Brain (organoid and tissue), 16 donors: ENCODE measurements at places on chromosomes 13 and 19.

GRCh38 chr13:53167561-53167960 lies 138.9 kb downstream of the OLFM4 start:
- peak; percentile 78 for DNase-seq

DNA sequence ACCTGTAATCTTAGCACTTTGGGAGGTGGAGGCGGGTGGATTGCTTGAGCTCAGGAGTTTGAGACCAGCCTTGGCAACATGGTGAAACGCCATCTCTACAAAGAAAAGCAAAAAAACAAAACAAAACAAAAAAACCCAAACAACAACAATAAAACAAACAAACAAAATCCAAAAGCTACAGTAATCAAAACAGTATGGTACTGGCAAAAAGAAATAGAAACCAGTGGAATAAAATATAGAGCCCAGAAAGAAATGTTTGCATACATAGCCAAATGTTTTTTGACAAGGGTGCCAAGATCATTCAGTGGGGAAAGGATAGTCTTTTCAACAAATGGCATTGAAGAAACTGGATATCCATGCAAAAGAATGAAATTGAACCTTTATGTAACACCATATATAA lies 11.5 kb downstream of the CEACAM1 start:
- DNase-seq, result no peak

- DNase-seq, result no peak
Measured at GRCh38 chr13:40433001-40433400, 233.4 kb downstream of the FOXO1 start.

GRCh38 chr13:93118081-93118615 lies 108.5 kb upstream of the GPC6 start:
- DNase-seq, result no peak

DNA sequence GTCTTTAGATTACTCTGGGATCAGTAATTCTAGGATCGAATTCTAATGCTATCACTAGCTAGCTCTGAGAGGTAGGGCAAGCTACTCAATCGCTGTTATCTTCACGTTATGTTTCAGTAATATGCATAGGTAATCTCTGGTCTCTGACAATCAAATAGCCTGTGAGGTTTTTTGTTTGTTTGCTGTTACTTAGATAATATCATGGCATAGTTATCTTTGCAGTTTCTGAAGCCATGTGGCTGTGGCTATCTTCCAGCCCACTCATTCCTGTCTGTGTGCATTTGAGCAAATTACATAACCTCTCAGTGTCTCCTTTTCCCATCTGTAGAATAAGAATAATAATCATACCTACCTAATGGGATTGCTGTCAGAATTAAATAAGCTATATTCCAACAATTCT lies 330.2 kb downstream of the PCDH9 start:
- no peak for DNase-seq

DNA sequence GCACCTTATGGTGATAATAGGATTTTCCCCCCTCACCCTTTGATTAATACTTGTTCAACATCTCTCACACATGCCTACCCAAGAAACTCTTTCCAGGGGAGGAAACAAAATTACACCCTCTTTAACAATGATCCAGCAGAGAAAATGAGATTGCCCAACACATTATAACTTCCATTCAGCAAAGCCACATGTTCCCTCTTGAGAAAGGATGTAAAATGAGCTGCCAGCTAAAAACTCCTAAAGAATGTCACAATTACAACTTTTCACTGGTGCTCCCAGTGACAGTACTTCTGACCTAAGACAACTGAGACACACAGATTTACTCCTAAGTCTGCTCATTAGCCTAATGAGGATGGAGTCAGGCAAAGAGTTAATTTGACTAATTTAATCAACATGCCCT lies 621.4 kb downstream of the DIAPH3 start:
- no peak for DNase-seq

GRCh38 chr19:35528218-35529038 lies at the start of gene SBSN:
SBSN (minus strand) TSS chr19:35528311; CDS start chr19:35528281, 30 bp downstream.
- no peak for DNase-seq

DNA sequence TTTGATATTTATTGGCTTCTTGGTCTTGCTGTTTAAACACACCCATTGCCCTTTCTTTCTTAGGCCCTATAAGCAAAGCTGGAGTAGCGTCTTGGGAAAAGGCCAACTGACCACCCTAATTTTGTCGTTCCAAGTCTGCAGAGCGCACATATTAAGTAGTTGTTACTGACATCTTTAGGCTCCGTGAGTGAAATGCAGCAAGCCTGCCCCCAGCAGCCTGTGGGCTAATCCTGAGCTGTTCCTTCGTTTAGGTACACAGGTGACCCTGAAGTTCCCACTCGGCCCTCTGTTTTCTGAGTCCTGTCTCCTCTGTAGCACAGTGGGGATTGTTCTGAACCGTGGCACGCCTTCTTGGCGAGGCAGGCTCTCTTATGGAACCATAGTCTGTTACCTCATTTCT lies 170.5 kb downstream of the STK24 start:
- no peak for DNase-seq

DNA sequence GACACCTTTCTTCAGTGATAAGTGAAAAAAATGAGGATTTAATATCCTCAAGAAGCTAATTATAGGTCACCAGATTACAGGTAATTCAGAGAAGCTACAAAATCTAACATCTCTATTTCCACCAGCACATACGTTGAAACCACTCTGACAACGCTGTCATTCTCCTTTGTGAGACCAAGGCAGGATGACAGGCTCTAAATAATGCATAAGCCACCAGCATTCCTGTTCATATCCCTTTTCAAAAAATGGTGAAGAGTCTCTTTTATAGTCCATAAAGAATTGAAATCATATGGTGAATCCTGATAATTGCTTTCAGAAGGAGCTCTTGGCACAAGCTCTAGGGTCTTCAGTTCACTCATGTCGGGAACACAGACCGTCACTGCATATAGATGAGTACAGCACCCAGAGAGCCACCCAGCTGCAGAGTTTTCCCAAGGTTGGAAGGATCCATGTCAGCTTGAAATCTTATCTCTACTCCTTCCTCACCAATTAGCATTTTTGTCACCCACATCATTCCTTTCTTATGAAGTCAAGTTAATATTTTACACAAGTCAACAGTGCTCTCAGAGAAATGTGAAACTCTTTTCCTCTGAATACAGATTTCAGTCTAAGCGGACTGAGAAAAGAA lies 431.4 kb downstream of the TBC1D4 start:
- DNase-seq, result no peak

DNA sequence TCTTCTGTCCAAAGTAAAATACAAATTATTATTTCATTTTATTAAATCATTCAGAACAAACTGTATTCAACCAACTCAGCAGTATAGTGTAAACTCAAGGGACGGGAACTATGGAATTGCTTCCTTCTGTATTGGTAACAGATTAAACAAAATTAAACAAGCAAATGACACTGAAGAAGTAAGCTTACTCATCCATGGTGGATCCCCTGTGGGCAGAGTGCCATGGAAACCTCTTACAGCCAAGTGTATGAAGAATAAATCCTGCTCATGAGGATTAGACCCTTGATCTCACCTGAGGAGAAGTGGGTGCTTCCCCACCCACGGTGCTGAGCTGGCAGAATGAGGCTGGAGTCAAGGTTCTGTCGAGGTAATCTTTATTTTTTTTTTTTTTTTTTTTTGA lies 18.0 kb upstream of the RFXAP start:
- no peak for DNase-seq

GRCh38 chr19:22619371-22619770 lies 14.8 kb upstream of the ZNF492 start:
- DNase-seq, result no peak

DNA sequence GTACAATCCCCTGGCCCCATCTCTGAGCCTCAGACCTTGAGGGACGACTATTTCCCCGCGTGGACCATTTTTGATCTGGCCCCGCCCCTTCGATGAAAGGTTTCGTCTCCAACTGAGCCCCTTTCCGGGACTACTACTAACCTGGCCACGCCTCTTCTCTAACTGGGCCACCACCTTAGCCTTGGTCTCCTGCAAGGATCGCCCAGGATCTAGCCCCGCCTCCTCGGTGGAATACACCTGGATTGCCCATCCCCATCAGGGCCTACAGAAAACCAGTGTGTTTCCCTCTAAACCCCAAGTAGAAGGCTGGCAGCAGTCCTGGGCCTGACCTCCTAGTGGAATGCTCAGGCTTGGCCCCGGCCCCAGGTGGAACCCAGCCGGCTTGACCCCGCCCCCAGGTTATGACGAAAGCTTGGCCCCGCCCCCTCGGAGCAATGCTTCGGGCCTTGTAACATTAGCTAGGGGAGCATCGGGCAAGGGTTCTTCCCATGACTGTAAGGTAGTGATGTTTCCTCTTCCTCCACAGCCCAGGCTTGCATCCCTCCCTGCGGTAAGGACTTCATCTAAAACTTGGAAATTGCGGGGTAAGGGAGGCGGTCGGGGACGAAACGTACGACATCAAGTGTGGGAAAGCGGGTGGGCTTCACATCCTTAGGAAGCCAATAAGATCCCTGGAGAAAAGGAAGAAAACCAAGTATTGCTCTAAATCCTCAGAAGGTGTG lies 9.1 kb downstream of the SPACA6 start:
- peak; percentile 66 for DNase-seq

GRCh38 chr19:40241809-40242384 lies 15.4 kb upstream of the CCNP start:
- DNase-seq, result peak; percentile 64

GRCh38 chr19:50994129-50994528 lies 7.3 kb downstream of the KLK8 start:
- peak; percentile 39 for DNase-seq

DNA sequence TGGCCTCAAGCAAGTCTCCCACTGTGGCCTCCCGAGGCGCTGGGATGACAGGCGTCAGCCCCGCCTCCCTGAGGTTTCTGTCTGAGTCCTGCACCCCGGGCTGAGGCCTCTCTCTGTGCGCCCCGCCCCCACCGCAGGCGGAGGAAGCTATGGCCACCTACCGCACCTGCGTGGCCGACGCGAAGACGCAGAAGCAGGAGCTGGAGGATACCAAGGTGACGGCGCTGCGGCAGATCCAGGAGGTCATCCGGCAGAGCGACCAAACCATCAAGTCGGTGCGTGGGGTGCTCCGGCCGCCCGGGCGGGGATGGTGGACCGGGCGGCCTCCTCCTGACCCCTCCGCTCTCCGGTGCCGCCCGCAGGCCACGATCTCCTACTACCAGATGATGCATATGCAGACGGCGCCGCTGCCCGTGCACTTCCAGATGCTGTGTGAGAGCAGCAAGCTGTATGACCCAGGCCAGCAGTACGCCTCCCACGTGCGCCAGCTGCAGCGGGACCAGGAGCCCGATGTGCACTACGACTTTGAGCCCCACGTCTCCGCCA lies 12.7 kb downstream of the ARHGAP45 start:
- no peak for DNase-seq

DNA sequence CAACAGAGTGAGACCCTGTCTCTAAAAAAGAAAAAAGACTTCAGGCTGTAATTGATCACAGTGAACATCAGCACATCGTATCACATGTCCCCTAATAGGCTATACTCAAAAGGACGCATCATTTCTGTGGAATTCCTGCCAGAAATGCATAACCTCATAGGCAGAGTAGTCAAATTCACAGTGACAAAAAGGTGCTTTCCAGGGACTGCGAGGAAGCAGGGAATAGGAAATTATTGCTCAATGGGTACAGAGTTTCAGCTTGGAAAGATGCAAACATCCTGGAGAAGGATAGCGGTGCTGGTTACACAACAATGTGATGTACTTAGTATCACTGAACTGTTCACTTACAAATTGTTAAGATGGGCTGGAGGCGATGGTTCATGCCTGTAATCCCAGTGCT lies 41.1 kb upstream of the MRI1 start:
- DNase-seq, result no peak

DNA sequence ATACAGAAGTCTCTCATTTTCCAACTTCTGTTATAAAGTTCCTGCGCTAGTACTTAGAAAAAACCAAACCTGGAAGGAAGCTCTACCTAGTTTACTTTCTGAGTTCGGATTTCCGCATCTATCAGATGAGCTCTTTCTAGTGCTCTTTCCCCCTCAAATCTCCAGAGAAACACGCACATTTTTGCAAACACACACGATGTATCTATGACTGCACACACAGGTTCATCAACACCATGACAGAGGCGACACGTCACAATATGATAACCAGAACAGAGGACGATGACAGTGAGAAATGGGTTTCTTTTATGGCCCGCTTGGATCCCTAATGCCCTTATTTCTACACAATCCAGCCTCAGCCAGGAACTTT lies 629 bp upstream of the LRRC63 start:
- DNase-seq, result peak; percentile 39

- no peak for DNase-seq
Measured at GRCh38 chr13:93388701-93389100, 162.1 kb downstream of the GPC6 start.

- no peak for DNase-seq
Measured at GRCh38 chr13:24180750-24181377, 20.3 kb downstream of the SPATA13 start.

GRCh38 chr13:103386341-103386740 lies 320.1 kb upstream of the SLC10A2 start:
- no peak for DNase-seq

- DNase-seq, result peak; percentile 35
Measured at GRCh38 chr19:9848060-9848459, 12.9 kb downstream of the PIN1 start.

- DNase-seq, result peak; percentile 67
Measured at GRCh38 chr19:37931881-37932655, 25.1 kb downstream of the SIPA1L3 start.

DNA sequence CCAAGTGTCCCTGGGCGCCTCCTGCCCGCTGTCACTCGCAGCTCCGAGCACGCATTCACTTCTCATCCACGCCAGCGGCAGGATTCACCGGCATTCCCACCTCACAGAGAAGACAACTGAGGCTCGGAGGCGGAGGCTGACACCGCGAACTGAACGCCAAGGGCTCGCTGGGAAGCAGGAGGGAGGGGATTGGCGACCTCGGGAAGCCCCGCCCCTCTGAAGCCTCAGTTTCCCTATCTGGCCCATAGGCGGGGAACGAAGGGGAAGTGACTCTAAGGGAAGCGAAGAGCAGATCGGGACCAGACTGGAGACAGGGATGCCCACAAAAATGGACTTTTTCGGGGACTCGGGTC lies 256 bp downstream of the MICOS13 start:
- DNase-seq, result peak; percentile 42

DNA sequence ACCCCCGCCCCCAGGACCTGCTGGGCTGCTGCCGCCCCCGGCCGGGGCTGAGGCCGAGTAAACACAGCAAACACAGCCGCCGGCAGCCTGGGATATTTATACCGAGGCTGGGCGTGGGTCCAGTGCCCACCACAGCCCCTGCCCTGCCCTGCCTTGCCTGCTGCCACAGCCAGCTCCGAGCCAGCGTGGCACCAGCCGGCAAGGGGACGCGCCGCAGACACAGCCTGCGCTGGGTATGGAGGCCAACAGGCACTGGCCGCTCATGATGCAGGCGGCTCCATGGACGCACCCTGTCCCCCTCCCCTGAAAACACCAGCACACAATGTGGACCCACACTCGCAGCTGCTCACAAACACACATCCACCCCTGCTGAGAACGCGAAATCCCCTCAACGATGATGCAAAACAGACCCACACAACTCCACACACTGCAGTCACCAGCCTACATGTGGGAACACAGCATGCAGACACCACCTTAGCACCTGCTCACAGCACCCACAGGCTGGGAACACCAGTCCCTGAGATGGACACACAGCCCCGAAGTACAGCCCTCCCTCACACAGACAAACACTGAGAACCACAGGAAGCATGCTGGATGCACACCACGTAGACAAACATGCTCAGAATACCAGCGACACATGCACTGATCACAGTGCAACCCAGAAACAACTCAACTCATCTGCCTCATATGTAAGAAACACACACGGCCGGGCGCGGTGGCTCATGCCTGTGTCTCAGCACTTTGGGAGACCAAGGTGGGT lies 16.2 kb downstream of the CCDC97 start:
- DNase-seq, result peak; percentile 51
